Peyer's patch (tissue), 4 donors: ENCODE measurements at places on chromosomes 16 and 17. TPM values are rescaled to one million over a fixed set of nuclear protein-coding genes. Genes with fewer than 3 reads are reported as not detected.

Gene FAM117A
- total RNA-seq = 6.5 TPM

DNA sequence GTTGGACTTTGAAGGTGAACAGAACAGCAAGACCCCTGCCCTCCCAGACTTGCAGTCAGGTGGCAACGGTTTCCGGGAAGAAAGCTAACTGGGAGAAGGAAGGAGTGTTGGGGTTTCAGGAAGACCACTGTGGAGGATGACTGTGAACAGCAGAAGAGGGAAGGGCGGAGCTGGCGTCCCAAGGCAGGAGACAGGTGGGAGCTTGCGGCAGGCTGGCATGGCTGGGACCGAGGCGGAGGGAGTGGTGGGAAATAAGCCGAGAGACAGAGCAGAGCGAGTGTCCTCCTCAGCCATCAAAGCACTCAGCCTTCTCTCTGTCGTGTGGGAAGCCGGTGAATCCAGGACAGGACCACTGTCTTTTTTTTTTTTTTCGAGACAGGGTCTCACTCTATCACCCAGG lies 108.5 kb upstream of the CACNG5 start:
- DNase-seq = no peak
- H3K4me3 ChIP-seq = no peak overlapping the region
- no peaks in the 10 kb centered on the region for H3K27me3 ChIP-seq
- H3K27ac ChIP-seq = no peak overlapping the region
- H3K4me1 ChIP-seq = no peaks in the 10 kb centered on the region

DNA sequence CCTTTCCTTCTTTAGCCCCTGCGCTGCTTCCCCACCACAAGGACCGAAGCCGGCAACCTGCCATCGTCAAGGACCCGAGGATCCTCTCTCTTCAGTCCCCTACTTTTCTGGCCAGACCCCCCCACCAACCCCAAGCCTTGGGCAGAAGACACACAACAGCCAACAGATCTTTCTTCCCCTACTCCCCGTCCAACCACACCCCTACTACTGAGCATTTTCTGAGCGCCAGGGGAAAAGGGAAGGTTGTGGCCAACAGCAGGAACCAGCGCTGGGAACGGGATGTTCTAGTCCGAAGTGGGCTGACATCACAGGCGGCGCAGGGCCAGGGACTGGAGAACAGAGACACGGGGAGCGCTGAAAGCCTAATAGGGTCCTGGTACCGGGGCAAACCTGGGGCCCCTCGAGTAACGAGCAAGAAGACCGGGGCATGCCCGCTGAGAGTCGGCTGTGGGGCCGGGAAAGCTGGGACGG lies 528 bp downstream of the PER1 start:
- peaks cover 27% of the 10 kb centered on the region for H3K4me1 ChIP-seq
- no peaks in the 10 kb centered on the region for H3K36me3 ChIP-seq
- peak overlapping the region; percentile 62 for H3K4me3 ChIP-seq
- H3K27me3 ChIP-seq = no peaks in the 10 kb centered on the region
- peak; percentile 84 for DNase-seq

DNA sequence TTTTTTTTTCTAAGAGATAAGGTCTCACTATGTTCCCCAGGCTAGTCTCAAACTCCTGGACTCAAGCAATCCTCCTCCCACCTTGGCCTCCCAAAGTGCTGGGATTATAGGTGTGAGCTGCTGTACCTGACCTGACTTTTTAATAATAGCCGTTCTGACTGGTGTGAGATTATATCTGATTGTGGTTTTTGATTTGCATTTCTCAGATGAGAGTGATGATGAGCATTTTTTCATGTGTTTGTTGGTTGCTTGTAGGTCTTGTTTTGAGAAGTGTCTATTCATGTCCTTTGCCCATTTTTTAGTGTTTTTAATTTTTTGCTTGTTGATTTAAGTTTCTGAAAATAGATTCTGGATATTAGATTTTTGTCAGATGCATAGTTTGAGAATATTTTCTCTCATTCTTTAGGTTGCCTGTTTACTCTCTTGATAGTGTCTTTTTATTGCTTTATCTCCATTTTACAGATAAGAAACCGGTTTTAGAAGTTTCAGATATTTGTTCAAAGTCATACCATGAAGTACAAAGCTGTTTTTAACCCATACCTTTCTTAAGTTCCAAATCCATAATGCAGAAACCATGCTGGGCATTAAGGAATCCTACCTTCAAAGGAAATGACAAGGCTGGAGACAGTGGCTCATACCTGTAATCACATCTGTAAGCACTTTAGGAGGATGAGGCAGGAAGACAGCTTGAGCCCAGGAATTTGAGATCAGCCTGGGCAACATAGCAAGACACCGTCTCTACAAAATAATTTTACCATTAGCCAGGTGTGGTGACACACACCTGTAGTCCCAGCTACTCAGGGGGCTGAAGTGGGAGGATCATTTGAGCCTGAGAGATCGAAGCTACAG lies 168.4 kb upstream of the TBX2 start:
- H3K27me3 ChIP-seq = no peaks in the 10 kb centered on the region
- H3K27ac ChIP-seq = no peak overlapping the region
- no peaks in the 10 kb centered on the region for H3K36me3 ChIP-seq
- no peaks in the 10 kb centered on the region for H3K4me1 ChIP-seq
- no peak overlapping the region for H3K4me3 ChIP-seq

Gene FN3K
- total RNA-seq = 16.5 TPM

DNA sequence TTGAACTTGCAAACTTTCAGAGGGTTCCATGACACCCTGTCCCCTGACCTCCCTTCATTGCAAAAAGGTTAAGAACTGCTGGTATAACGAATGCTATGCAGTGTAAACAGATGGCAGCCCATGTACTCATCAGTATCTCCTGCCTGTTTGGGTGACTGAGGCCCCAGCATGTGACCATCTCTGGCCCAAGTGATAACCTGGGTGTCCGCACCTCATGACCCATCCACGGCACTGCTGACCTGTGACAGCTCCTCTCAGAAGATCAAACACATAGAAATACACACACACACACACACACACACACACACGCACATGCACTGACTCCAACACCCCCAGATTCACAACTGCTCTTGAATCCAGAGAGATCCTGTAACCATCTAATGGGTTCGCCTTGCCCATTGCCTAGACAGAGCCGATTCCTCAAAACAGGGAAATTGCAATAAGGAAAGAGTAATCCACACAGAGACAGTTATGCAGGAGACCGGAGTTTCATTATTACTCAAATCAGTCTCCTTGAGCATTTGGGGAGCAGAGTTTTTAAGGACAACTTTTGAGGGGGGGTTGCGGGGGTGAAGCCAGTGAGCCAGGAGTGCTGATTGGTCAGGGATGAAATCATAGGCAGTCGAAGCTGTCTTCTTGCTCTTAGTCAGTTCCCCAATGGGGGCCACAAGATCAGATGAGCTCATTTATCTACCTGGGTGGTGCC lies 11.3 kb upstream of the PHOSPHO1 start:
- no peak overlapping the region for H3K27ac ChIP-seq
- H3K27me3 ChIP-seq = no peaks in the 10 kb centered on the region
- no peak for DNase-seq
- H3K4me3 ChIP-seq = no peak overlapping the region
- no peaks in the 10 kb centered on the region for H3K36me3 ChIP-seq
- no peaks in the 10 kb centered on the region for H3K4me1 ChIP-seq

- H3K4me1 ChIP-seq = no peaks in the 10 kb centered on the region
- no peaks in the 10 kb centered on the region for H3K27me3 ChIP-seq
- no peak overlapping the region for H3K27ac ChIP-seq
These were observed 146.0 kb downstream of the FTO start for GRCh38 chr16:53849994-53850393.

- no peaks in the 10 kb centered on the region for H3K36me3 ChIP-seq
- no peak for DNase-seq
- H3K4me3 ChIP-seq = no peak overlapping the region
- H3K27me3 ChIP-seq = no peaks in the 10 kb centered on the region
These were observed 7.6 kb downstream of the NXPH3 start for GRCh38 chr17:49583226-49583625.

DNA sequence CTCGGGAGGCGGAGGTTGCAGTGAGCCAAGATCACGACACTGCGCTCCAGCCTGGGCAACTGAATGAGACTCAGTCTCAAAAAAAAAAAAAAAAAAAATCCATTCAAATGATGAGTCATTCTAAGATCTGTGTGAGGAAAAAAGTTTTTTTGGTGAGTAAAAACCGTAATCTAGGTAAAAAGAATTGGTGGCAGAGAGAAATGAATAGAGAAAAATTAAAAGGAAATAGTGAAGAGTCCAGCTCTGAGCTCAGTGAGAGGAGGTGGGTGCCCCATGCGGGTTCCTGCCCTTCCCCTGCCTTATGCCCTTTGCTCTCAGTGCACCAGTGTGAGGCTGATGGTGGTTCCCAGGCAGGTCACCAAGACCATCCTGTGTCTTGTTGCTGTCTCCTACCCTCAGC lies 20.9 kb downstream of the GAN start:
- no peak overlapping the region for H3K27ac ChIP-seq
- no peak for DNase-seq
- H3K4me3 ChIP-seq = no peak overlapping the region
- no peaks in the 10 kb centered on the region for H3K27me3 ChIP-seq
- H3K4me1 ChIP-seq = no peaks in the 10 kb centered on the region
- no peaks in the 10 kb centered on the region for H3K36me3 ChIP-seq

- H3K36me3 ChIP-seq = no peaks in the 10 kb centered on the region
- H3K4me3 ChIP-seq = no peak overlapping the region
- H3K4me1 ChIP-seq = no peaks in the 10 kb centered on the region
- no peaks in the 10 kb centered on the region for H3K27me3 ChIP-seq
These were observed 63.3 kb downstream of the HAPSTR1 start for GRCh38 chr16:9154567-9155410.

Gene SLC38A8
- total RNA-seq = not detected

DNA sequence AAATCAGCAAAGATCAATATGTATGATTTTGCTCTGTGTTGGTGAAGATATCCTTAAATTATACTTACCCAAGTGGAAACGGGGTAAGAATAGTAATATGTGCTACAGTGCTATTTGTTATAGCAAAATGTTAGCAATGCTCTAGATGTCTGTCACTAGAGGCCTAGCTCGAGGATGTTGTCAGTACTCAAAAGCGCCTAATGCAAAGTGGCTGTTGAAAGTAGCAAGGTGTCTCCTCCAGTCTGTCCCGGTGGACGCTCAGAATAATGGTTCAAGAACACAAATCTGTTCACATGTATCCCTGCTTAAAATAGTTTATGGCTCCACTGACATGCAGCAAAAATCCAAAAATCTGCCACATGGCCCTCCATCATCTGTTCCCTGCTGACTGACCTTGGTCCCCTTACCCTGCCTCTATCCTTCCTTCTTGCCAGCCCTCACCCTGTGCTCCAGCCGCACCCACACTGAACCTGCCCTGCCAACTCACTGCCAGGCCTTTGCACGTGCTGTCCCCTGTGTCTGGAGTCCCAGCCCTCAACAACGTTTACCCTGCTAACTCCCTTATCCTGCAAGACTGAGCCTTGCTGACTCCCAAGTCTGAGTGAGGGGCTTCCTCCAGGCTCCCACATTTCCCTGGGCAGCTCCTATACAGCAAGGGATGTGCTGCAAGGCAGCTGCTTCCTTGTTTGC lies 9.6 kb upstream of the RNF112 start:
- H3K27me3 ChIP-seq = no peaks in the 10 kb centered on the region
- no peaks in the 10 kb centered on the region for H3K36me3 ChIP-seq
- H3K4me1 ChIP-seq = peaks cover 20% of the 10 kb centered on the region
- H3K4me3 ChIP-seq = no peak overlapping the region
- H3K27ac ChIP-seq = peak overlapping the region; percentile 17
- DNase-seq = no peak

Gene KRTAP4-8
- not detected for total RNA-seq

DNA sequence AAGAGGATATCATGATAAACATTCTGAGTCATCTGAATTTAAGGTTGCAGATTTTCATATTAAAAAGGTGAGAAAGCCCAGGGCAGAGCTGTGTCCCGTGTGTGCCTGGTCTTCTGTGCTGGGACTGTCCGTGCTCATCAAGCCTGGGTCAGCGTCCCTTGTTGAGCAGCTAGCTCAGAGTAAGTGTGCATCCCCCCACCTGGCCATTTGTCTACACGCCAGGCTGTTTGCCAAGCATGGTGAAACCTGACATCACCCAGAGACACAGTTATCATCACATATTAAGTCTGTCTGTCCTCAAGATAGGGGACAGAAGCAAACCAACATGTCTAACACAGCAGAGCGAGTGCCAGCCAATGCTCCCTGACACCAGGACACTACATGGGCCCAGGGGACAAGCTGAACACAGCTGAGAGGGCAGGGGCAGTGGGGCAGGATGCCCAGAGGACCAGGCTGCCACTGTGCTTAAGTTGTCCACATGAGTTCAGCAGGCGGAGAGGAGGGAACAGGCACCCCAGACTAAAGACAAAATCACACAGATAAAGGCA lies 57.9 kb upstream of the CNEP1R1 start:
- no peaks in the 10 kb centered on the region for H3K36me3 ChIP-seq
- DNase-seq = no peak

Gene WSCD1
- 38.8 TPM for total RNA-seq

DNA sequence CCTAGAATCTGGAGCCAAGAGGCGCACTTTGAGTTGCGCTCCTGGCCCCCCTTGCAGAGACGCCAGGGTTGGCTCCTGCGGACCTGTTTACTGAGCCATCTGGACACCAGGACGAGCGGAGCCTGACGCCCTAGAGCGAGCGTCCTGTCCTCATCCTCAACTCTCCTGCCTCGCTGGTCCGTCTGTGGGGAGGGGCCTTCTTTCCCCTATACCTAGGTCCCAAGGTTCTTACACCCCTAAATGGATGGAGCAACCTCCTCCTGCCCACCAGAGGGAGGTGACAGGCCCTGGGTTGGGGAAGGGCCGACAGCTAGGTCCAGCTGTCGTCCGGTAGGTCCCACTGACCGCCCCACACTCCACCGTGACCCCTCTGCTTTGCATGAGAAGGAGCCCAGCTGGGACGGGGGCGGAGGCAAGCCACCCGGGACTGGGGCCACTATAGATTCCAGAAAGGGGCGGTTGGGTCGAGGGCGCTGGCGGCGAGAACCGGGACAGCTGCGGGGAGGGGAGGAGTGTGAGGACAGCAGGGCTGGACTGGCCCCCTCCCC lies 3.1 kb upstream of the LHX1 start:
- H3K4me3 ChIP-seq = no peak overlapping the region
- peaks cover 5% of the 10 kb centered on the region for H3K27me3 ChIP-seq
- no peak overlapping the region for H3K27ac ChIP-seq
- H3K4me1 ChIP-seq = peaks cover 48% of the 10 kb centered on the region
- no peak for DNase-seq

Gene FNDC8
- total RNA-seq = not detected
